GM04504 (cell line): ENCODE measurements at places on chromosomes 7 and 10.

DNA sequence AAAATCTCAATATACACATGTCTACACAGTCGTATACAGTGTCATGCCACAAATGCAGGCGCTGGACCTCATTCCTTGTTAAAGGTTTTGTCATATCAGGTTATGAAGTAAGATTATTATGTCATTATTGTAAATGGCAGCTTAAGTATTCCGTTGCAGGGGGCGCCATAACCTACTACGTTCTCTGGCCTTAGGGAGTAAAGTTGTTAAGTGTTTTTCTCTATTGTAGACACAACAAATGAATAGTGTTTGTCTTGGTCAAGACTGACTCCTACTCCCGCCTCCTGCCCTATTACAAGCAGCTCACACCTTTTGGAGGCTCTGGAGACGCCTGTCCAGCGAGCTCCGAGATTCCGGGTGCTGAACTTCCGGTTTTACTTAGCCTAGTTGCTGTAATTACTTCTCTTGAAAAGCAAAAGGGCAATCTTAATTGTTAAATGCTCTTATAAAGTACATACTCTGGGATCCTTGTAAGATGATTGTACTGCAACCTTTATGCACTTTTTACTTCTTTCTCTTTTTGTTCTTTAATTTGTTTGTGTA lies 994 bp downstream of the GATAD1 start:
- DNase-seq: peak; percentile 14

DNA sequence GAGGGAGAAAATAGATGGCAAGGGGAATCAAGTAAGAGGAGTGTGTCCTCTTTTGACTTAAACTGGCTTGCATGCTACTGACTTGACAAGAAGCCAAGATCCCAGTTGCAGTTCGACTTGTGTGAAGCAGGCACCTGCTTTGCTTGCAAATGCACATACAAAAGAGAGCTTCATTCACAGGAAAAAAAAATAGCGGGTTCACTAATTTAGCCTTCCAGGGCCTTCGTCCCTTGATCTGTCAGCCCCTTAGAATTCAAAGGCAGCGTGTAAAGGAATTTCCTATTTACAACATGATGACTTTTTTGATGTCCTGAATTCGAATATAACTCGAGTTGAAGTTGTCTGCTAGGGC lies 192.1 kb downstream of the CELF2 start:
- DNase-seq: no peak

DNA sequence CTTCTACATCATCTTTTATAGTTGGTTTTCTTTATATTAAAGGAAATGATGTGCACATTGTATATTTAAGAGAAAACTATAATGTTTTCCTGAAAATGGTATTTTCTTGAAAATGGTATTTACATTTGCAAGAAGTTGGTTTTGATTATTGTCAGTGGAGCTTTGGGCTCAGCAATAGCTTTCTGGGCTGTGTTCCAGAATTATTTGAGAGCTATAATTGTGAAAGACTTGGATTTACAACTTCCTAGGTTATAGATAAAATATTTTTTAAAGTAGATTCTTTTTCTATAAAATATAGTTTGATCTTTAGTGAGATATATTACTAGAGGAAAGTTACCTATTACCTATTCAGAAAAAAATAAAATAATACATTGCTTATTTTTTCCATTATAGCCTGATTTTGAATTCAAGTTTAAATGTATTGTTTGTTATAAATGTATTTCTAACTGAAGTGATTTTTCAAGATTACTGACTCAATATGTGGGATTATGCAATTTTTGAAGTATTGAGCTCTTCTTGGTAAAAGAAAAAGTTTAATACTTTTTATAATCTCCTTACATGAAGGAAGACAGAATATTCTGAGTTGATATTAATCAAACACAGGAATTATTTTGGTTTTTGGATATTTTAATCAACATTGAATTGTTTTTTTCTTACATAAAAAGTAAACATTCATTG lies 20.2 kb downstream of the GNAI1 start:
- DNase-seq: no peak

GRCh38 chr10:102117391-102118159 lies 2.6 kb downstream of the LDB1 start:
- no peak for DNase-seq

- no peak for DNase-seq
Observed at GRCh38 chr7:27940341-27940740, 200.4 kb downstream of the TAX1BP1 start.

- no peak for DNase-seq
Observed at GRCh38 chr10:121362026-121362425, 236.2 kb downstream of the FGFR2 start.

DNA sequence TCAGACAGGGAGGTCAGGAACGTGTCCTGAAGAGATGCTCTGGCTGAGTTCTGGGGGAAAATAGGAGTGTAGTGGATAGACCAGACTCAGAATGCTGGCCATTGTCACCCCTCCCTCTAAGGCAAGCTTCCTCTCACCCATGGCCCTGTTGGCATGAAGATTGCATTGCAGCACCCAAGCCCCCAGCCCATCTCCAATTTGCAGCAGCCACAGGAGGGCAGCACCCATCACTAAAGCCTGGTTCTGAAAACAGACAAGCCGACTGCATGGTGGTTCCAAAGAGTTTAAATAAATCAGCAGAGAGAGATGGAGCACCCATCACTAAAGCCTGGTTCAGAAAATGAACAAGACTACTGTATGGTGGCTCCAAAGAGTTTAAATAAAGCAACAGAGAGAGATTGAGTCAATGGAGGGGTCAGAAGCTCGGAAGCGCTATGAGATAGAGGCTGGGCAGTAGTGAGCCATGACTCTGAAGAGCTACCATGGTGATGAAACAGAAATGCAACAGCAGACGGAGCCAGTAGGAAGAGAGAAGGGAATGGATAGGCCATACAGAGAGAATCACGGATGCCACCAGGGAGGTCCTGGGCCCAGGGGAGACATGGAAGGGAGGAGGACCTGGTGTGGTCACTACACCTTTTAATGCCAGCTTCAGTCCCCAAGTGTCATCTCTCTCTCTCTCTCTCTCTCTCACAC lies 237.9 kb upstream of the MYO3A start:
- no peak for DNase-seq

GRCh38 chr10:72318418-72319262 lies 36.1 kb downstream of the DNAJB12 start:
- DNase-seq: no peak

DNA sequence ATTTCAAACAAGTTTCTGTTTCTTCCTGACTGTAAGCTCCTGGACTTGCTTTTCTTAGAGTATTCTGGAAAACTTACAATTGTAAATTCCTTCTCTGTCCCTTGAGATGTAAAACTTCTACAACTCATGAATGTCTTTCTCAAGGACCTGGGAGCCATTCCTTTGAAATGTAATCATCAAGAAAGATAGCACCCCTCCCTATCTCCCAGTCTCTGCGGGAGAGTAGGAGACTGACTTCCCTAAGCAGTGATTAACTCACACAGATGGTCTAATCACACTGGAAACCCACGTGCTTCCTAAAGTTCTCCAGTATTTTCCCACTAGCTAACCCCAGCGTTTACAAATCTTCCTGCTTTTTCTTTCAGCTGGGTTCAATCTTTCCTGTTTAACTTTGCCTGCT lies 549.4 kb downstream of the SORCS1 start:
- DNase-seq: peak; percentile 6

GRCh38 chr10:125868372-125868975 lies 12.6 kb downstream of the DHX32 start:
- DNase-seq: peak; percentile 11

DNA sequence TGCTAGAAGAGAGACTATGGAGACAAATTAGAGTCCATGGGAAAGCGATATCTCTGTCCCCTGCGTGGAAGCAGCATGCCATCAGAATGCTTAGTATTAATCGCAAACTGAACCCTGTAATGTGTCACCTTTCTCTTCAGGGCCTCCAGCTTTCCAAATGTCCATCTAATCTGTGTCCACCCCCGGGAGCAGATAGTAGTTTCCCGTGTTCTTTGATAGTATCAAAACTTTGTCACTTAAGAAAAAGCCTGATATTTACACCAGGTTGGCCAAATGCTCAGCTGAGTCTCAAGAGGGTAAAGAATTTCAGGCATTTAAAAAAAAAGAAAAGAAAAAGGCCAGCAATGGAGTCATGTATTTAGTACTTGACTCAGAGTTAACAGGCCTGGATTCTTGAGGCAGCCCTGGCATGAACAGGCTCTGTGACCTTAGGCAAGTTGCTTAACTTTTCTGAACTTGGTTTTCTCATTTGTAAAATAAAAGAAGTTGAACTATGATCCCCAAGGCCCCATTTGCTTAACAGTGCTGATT lies 10.4 kb upstream of the GSAP start:
- no peak for DNase-seq

GRCh38 chr10:47182934-47183703 lies 116.9 kb upstream of the GDF10 start:
- no peak for DNase-seq

DNA sequence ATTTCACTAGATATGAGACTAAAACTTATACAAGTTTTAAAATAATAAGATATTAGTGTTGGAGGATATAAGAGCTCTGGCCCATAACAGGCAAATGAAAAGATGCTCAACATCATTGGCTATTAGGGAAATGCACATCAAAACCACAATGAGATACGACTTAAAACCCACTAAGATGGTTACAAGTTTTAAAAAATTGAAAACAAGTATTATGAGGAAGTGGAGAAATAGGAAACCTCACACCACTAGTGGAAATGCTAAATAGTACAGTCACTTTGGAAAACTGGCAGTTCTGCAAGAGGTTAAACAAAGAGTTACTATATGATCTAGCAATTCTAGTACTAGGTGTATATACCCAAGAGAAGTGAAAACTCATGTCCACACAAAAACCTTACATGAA lies 17.2 kb downstream of the PANK1 start:
- no peak for DNase-seq

- no peak for DNase-seq
Observed at GRCh38 chr7:89339748-89340147, 544.2 kb upstream of the TEX47 start.

GRCh38 chr10:101816913-101817336 lies 1.3 kb downstream of the OGA start:
- no peak for DNase-seq

DNA sequence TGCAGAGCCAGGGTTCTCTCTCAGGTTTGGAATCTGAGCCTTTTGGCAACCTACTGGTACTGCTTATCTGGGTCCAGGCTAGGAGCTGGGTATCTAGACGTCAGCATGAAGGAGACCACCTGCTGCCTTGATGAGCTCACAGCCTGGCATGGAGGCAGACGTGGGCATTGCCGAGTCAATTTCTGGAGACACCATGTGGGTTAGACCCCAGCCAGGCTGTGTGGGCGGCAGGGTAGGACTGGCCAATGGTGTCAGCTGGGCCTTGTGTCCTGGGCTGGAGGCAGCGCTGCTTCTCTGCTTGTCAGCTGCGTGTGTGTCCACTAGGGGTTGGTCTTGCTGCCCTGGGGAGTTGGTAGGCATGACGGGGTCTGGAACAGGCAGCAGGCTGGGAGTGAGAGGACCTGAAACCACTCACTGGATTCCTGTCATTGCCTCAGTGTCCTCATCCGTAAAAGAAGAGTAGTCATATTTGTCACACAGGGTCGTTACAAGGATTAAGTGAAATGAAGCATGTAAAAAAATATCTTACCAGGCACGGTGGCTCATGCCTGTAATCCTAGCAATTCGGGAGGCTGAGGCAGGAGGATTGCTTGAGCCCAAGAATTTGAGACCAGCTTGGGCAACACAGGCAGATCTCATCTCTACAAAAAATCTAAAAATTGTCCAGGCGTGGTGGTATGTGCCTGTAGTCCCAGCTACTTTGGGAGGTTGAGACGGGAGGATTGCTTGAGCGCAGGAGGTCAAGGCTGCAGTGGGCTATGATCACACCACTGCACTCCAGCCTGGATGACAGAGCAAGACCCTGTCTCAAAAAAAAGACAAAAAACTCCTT lies 31.7 kb upstream of the ANKRD2 start:
- no peak for DNase-seq

DNA sequence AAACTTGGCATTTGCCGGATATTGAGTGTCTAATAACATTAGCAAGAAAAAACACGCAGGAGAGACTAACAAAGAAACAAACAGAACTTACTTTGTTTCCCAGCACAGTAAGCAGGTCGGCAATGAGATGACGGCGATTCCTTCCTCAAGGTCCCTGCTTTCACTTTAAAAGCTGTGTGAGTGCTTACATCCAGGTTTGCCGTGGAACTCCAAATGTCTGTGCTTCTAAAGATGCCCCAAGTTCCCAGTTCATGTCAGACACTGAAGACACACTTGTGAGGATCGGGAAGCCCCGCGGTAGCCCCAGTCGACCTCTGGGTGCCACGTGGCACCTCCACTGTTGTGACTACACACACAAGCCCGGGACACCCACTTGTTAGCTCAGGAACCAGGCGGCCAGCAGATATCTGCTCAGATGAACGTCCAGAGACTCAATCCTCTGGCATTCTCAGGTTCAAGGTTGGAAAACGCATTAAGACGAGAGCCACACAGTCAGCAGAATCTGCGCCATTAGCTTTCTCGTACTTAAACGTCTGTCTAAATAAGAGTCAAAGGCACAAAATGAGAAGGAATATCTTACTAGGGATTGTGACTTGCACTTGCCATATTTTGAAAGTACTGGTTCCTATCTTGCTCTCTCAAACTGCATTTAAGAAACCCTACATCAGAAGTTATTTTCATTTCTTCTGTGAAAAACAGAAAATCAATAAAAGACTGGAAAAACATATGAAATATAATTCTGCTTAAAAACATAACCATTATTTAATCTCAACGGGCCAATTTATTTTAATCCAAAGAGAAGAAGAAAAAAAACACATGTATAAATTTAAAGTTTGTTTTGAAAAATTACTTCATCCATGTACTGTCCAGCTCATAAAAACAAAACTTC lies 207.6 kb upstream of the KLF14 start:
- no peak for DNase-seq

GRCh38 chr10:69051303-69051702 lies 36.6 kb upstream of the SRGN start:
- DNase-seq: no peak

DNA sequence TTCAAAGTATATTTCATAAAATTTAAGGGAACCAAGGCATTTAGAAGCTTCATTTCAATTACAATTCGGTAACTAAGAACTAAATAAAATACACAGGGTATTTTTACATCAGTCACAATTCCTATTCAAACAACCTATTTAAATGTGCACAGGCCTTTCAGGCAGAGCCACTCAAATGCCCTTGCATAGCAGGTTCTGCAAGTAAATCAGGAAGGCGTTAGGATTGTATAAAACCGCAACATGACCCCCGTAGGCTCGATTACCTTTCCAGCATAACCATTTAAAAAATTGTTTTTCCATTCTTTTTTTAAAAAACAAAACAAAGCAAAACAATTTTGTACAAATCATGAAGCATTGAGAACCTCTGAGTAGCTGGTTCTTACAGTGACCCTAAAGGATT lies 289.9 kb upstream of the SP8 start:
- DNase-seq: no peak

GRCh38 chr7:693280-693679 lies 33.2 kb upstream of the DNAAF5 start:
- no peak for DNase-seq
